Fibroblast of skin of left biceps (primary cell): ENCODE measurements at places on chromosomes 2 and 18.

DNA sequence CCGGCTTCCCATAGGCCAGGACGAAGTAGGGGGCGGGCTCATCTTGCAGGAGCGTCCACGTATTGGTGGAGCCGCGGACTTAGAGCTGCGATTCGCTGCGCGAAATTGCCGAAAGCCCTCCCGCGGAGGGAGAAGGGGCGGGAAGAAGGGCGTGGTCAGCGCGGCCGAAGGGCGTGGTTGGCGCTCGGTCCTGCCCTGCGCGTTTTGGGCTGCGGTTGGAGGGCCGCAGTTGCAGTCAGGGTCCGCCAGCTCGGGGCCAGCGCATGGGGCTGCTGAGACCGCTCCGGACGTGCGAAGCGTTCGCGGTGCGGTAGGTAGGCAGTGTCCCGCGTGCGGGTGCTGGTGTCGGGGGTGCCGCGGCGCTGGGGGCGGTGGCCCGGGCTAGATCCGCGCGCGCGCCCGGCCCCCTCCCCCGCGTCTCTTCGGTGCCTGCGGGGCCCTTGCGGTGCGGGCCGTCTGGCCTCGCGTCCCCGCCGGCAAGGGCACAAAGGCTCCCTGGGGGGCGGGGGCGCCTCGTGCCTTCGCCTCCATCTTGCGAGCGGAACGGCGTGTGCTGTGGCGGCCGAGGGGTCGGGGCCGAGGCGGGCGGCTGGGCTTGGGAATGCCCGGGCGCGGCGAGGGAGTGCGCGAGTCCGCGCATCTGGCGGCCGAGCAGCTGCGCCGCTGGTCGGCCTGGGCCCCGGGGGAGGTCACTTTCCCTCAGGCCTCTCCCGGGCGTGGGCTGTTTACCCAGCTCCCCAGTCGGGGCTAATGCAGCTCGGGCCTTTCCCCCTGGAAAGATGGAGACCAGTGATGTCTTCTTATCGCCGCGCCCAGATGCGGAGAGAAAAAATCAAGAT is at the start of gene CEP68:
Gene CEP68 (plus strand): TSS at position 202 of the 839 bp plus-strand sequence. CDS start 13,029 bp downstream, outside the sequence.
- DNase-seq = peak; percentile 90

GRCh38 chr2:135997380-135997779 is 12.0 kb upstream of the DARS1 start:
- no peak for DNase-seq

DNA sequence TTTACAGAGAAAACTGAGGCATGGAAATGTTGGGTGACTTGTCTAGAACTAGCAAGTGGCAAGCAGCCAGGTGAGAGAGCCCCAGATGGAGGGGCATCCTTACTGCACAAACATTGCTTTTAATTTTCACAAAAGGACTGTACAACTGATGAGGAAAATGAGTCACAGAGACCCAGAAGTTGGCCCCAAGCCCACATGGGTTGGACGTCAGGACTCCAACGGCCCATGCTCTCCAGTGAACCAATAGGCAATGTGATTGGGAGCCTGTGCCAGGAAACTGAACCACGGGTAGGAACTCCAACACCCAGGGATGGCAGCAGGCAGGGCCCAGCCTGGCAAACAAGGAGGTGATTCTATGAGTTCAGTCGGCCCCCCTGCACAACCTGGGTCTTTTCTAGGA is 50.8 kb downstream of the PID1 start:
- no peak for DNase-seq

DNA sequence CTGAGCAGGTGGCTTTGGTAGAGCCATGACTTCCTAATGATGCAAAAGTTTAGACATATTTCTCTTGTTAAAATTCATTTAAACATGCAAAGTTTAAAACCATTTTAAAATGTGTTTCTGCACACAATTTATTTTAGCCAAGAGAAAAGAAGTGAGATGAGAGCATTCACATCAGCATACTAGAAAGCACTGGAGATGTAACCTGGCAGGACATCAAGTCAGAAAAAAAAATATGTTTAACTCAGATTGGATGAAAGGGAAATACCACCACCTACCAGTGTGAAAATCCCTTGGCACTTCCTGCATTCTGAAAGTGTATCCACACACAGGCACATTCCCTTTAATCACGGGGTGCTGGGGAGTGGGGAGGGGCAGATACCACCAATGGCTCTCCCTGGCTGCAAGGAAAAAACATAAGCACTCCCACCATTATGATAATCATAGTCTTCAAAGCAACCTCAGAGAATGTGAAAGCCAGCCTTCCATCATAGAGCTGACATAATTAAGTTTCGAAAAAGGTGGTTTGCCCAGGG is 25.0 kb downstream of the DNER start:
- no peak for DNase-seq

DNA sequence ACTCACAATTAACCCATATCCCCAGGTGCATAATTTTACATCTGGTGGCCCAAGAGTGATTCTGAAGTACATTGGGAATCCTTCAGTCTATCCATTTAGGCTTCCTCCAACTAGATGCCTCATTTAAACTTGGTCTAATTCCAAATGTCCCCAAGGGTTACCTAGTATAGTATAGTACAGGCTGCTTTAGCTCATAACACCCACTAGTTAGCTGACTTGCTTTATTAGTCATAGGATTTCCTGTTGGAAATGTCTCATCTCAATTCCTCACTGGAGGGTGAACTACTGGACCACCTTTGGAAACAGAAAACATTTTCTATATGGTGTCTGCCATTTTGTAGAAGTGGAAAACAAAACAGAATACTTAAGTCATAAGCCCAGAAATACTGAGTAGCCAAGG is 202.5 kb upstream of the SESTD1 start:
- DNase-seq = no peak

DNA sequence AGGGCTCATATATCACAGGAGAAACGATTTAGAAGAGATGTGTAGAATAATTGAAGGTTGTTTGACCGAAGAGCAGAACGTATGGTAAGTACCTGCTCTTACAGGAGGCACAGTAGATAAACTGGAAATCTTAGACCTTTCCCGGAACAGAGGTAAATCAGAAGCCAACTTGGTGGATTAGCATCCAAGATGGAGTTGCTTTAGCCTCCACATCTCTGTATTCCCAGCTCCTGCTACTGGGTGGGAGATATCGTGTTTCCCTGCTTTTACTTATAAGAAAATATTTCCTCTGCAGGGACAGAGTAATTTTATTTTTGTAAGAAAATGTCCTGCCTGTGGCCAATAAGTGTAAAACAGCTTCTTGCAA is 164.5 kb downstream of the SLC39A10 start:
- no peak for DNase-seq

- no peak for DNase-seq
These were observed 119.9 kb upstream of the CAB39 start for GRCh38 chr2:230592775-230593174.

DNA sequence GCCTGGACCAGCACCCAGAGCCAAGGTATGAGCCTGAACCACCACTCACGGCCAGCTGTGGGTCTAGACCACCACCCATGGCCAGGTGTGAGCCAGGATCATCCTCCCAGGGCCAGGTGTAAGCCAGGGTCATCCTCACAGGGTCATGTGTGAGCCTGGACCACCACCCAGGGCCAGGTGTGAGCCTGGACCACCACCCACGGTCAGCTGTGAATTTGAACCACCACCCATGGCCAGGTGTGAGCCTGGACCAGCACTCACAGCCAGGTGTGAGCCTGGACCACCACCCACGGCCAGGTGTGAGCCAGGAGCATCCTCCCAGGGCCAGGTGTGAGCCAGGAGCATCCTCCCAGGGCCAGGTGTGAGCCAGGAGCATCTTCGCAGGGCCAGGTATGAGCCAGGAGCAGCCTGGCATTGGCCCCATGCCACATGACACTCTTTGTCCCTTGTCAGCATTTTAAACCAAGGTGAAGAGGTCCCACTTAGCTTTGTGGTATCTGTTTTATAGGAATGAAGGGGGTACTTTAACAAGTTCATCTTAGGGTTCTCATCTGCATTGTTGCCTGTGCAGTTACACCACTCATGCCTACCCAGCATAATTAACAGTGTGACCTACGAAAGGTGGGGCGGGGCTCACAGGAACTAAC is 71.2 kb downstream of the AGAP1 start:
- DNase-seq = no peak

DNA sequence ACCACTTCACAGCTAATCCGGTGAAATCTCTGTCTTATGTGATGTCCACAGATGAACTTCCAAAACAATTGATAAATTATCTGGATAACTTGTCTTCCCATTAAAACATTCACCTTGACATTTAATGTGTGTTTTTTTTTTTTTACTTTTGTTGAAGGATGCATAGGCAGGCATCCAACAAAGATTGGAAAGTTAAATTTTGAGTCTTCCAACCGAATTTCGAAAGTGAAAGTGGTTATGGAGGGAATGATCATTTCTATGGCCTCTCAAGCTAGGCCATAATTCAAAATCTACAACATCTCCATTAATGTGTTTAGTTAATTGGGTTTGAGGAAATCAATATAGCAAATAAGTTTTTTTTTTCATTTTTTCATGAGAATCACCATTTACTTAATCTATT is 1495.5 kb upstream of the ACVR2A start:
- no peak for DNase-seq

- DNase-seq = no peak
These were observed 961.0 kb downstream of the CNTNAP5 start for GRCh38 chr2:124986136-124986535.
